ENCODE measurements at places on chromosomes 5 and 9.

GRCh38 chr9:71479621-71480020 is 288.7 kb downstream of the CEMIP2 start:
- no peak for DNase-seq
- no peaks in the 10 kb centered on the region for H3K4me1 ChIP-seq
- no peak overlapping the region for H3K27ac ChIP-seq
- no peak overlapping the region for H3K4me3 ChIP-seq

DNA sequence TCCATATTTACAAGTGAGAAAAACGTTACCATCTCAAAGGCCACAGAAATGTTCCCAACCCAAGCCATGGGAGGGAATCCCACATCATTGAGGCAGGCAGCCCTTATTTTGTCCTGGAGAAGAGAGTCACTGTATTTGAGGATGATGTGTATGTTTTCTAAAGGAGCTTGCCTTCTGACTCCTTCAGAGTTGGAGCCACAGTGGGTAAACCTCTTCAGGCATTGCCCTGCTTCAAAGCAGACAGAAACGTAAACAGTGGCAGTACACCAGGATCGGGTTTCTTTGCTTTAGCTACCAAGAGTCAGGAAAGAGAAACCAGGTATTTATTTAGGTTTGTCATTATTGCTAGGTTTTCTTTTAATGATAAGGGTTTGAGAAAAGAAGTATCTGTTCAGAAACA is 45.7 kb downstream of the MUSK start:
- no peak for DNase-seq
- H3K4me1 ChIP-seq, result no peaks in the 10 kb centered on the region
- H3K4me3 ChIP-seq, result no peak overlapping the region

GRCh38 chr5:150999704-151000442 is 20.5 kb upstream of the GPX3 start:
- peaks cover 8% of the 10 kb centered on the region for H3K4me1 ChIP-seq
- H3K27me3 ChIP-seq, result no peaks in the 10 kb centered on the region
- peak; percentile 85 for DNase-seq
- H3K36me3 ChIP-seq, result no peaks in the 10 kb centered on the region

GRCh38 chr5:143880178-143880577 is 68.2 kb downstream of the HMHB1 start:
- no peak overlapping the region for H3K4me3 ChIP-seq
- H3K36me3 ChIP-seq, result no peaks in the 10 kb centered on the region
- no peaks in the 10 kb centered on the region for H3K27me3 ChIP-seq

- no peak for DNase-seq
- no peak overlapping the region for H3K4me3 ChIP-seq
- H3K27ac ChIP-seq, result no peak overlapping the region
- H3K4me1 ChIP-seq, result no peaks in the 10 kb centered on the region
- no peaks in the 10 kb centered on the region for H3K27me3 ChIP-seq
Observed at GRCh38 chr5:31680528-31680927, 41.6 kb downstream of the PDZD2 start.

- H3K27me3 ChIP-seq, result no peaks in the 10 kb centered on the region
- peak; percentile 78 for DNase-seq
- H3K4me3 ChIP-seq, result peak within 1 kb of the TSS; percentile 77
- H3K4me1 ChIP-seq, result no peaks in the 10 kb centered on the region
- H3K36me3 ChIP-seq, result no peaks in the 10 kb centered on the region
Observed at GRCh38 chr5:50666261-50667022, at the start of gene PARP8. Gene PARP8, plus strand, starts transcription at chr5:50666637. Its CDS starts 459 bp downstream, at chr5:50667096.

DNA sequence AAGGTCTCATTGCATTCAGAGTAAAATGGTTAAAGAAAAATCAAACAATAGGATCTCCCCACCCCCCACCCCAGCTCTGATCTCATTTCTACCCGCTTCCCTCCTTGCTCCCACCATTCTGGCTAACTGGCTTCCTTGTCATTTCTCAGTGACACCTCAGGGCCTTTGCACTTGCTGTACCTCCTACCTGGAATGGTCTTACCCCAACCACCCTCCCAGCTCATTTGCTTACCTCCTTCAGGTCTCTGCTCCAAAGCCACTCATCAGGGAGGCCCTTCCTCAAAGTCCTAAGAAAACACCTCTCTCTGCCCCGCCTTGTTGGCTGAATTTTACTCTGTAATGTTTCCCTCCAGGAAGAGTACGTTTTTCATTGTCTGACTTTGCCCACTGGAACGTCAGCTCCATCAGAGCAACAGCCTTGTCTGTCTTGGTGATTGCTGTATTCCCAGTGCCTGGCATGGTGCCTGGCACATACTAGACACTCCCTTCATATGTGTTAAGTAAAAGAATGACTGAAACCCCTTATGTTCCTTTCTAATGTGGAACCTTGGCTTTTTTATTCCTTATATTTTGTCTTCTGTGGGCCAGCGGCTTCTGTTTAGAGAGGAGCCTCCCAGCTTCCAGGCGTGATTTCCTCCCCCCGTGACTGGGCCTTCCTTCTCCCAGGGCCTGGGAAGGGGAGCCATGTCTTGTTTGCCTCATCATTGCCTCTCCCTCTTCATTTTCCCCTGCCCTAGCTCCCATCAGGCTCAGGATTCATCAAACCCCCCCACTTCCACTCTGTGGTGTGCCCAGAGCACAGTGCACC is 26.9 kb downstream of the NEURL1B start:
- H3K4me3 ChIP-seq, result no peak overlapping the region
- DNase-seq, result peak; percentile 46
- peaks cover 41% of the 10 kb centered on the region for H3K4me1 ChIP-seq
- H3K27me3 ChIP-seq, result no peaks in the 10 kb centered on the region

- no peaks in the 10 kb centered on the region for H3K27me3 ChIP-seq
- no peaks in the 10 kb centered on the region for H3K4me1 ChIP-seq
Observed at GRCh38 chr9:116030517-116030916, 123.1 kb upstream of the PAPPA start.

DNA sequence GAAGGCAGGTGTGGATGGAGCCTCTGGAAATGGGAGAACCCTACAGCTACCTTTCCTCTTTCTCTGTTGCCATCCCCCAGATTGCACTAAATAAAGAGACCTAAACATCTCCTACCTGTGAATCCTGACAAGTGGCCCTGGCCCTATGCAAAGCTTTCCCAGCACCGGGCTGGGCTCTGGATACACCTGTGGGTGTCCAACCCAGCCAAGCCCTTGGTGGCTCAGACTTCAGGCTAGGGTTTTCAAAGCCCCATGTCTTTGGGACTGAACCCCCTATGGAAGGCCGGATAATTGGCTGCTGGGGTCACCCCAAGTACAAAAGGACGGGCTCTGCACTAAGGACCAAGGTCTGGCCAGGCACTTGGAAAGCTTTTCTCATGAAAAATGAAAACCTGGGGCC is 44.1 kb upstream of the IPPK start:
- H3K27me3 ChIP-seq, result no peaks in the 10 kb centered on the region
- no peak overlapping the region for H3K4me3 ChIP-seq
- H3K36me3 ChIP-seq, result peaks cover 67% of the 10 kb centered on the region
- no peak for DNase-seq
- no peak overlapping the region for H3K27ac ChIP-seq

- no peak overlapping the region for H3K27ac ChIP-seq
- no peaks in the 10 kb centered on the region for H3K4me1 ChIP-seq
- H3K4me3 ChIP-seq, result no peak overlapping the region
- H3K27me3 ChIP-seq, result no peaks in the 10 kb centered on the region
- no peaks in the 10 kb centered on the region for H3K36me3 ChIP-seq
Observed at GRCh38 chr9:26012797-26013196, 334.6 kb upstream of the TUSC1 start.

DNA sequence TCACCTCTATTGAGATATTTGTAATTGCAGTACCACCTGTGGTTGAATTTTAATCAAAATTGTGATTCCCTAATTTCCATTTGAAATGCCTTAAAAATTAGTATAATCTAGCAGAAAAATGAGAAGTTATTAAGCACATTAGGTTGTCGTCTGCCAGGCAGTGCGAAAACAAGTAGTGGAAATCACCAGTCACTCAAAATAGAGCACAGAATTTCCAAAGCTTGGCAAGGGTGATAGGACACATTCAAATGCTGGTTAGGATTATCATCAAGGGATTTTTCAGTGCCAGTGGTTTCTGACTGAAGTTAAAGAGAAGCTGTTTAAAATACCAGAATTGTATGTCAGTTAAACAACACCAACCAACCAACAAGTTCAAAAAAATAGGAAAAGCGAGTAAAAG is 97.8 kb downstream of the PLK2 start:
- H3K4me1 ChIP-seq, result no peaks in the 10 kb centered on the region
- H3K4me3 ChIP-seq, result no peak overlapping the region
- no peaks in the 10 kb centered on the region for H3K27me3 ChIP-seq
- no peak overlapping the region for H3K27ac ChIP-seq

DNA sequence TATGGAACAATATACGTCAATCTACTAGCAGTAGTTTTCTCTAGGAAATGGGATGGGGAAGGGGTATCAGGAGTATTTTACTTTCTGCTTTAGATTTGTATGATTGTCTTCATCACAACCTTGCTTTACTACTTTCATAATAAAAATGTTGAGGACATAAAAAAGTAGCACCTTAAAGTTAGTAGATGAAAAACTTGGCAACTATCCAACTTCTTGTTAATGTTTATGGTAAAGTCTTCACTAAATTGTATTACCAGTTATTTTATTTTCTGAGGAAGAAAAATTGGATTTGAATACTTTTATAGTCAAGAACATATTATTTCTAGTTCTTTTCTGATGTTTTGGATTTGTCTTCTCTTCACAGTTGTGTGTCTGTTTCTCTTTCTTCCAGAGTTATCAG is 372.1 kb downstream of the ARRDC3 start:
- no peak for DNase-seq
- H3K27me3 ChIP-seq, result no peaks in the 10 kb centered on the region
- H3K27ac ChIP-seq, result no peak overlapping the region
- no peaks in the 10 kb centered on the region for H3K4me1 ChIP-seq

GRCh38 chr9:131394464-131395156 is 724 bp downstream of the PRRC2B start:
- no peaks in the 10 kb centered on the region for H3K27me3 ChIP-seq
- peak overlapping the region; percentile 97 for H3K27ac ChIP-seq
- H3K4me3 ChIP-seq, result peak overlapping the region; percentile 46
- peak; percentile 77 for DNase-seq
- H3K4me1 ChIP-seq, result peaks cover 42% of the 10 kb centered on the region
- no peaks in the 10 kb centered on the region for H3K36me3 ChIP-seq

DNA sequence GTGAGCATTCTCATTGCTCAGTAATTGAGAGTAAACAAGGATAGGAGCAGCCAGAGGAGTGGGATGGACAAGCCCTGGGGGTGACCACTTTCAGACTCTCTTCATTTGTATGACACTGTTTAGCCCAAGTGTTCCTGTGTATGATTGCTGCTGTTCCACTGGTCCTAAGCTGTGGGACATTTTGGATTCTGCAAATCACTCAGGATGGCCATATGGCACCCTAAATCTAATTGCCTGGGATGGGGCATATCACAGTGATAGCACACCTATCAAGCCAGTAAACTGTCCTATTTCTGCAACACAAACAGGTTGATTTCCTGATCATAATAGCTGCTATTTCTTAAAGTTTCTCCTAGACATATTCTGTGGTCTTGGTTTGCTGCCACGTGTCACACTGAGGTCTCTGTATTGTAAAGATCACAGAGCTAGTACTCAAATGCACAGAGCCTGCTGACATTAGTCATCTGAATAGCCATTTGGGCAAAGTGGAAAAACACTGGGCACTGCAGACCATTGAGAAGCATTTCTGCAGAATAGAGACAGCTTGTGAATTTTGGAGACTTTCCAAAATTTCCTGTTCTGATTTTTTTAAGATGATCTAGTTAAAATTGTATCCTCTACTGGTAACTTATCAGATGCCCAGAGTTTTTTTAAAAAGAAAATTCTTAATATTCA is 320.2 kb downstream of the RFX3 start:
- DNase-seq, result no peak
- no peaks in the 10 kb centered on the region for H3K27me3 ChIP-seq
- no peak overlapping the region for H3K4me3 ChIP-seq
- no peaks in the 10 kb centered on the region for H3K36me3 ChIP-seq
- H3K4me1 ChIP-seq, result no peaks in the 10 kb centered on the region

DNA sequence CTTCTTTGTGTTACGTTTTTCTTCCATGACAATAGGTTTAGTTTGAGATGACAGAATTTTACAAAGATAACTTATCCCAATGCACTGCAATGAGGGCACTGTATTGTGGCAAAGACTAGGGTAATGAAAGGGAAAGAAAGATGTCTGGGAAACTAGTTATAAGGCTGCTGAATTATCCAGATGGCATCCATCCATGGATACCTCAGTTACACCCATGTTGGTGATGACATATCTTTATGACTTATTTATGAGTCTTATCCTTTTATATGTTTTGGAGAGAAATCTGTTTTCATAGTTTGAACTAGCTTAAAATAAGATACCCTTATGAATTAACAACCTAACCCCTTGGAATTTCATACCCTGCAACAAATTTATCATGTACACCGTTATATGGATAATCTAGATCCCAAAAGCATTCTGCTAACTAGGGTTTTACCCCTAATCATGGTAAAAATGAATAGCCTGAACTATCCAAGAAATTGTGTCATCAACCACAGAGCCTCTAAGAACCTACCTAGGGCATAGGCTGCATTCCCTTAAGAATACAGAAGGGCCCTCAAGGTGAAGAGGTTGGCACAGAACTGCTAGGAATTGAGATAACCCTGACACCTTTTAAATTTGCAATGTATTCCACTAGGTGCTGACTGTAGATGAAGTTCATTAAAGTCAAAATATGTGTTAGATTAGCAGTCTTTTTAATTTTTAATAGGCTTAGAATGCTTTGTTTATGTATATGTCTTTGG is 49.5 kb upstream of the RORB start:
- H3K27ac ChIP-seq, result no peak overlapping the region
- no peaks in the 10 kb centered on the region for H3K27me3 ChIP-seq
- H3K36me3 ChIP-seq, result no peaks in the 10 kb centered on the region
- H3K4me3 ChIP-seq, result no peak overlapping the region
- DNase-seq, result no peak
- H3K4me1 ChIP-seq, result peaks cover 5% of the 10 kb centered on the region

DNA sequence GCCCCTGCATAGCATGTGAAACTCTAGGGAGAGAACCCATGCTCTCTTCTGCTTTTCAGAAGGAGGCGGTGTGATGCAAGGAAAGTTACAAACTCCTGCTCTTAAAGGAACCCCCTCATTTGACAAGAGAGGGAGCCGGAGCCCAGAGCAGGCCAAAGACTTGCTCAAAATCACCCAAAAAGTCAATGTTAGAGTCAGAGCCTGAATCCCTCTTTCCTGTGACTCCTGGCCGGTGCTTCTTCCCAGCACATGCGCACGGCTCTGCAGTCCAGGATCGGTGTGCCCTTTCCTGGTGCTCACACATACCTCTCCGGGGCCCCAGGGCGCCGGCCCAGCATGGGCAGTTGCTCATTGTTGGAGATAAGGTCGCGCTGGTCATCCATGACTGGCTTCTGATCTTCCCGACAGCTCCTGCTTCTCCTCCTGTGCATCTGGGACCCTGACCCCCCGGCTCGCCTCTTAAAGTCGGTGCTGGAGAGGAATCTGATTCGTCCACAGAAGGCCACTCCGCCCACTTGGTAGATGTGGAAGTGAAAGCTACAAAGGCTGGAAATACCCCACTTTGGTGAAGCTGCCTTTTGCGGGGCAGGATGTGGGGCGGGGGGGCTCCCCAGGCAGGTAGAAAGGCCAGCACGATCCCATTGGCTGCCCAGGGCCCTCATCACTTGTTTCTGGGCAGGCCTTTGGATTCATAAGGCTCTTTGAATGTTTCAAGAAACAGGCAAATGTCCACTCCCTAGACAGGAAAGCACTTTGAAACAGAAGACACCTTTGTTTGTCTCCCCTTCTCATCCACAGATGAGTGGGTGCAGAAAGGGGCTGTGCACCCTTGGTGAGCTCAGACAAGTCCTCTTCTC is at the start of gene CD74:
CD74 (minus strand) TSS at position 592 of the 857 bp plus-strand sequence; CDS start at position 431, 161 bp downstream.
- H3K27me3 ChIP-seq, result no peaks in the 10 kb centered on the region
- peak; percentile 89 for DNase-seq
- peaks cover 7% of the 10 kb centered on the region for H3K4me1 ChIP-seq
- H3K4me3 ChIP-seq, result peak within 1 kb of the TSS; percentile 48
- H3K36me3 ChIP-seq, result no peaks in the 10 kb centered on the region
- H3K27ac ChIP-seq, result peak within 1 kb of the TSS; percentile 73

Measured in sigmoid colon (tissue), 7 donors.